ENCODE measurements at places on chromosomes 5 and 9.

DNA sequence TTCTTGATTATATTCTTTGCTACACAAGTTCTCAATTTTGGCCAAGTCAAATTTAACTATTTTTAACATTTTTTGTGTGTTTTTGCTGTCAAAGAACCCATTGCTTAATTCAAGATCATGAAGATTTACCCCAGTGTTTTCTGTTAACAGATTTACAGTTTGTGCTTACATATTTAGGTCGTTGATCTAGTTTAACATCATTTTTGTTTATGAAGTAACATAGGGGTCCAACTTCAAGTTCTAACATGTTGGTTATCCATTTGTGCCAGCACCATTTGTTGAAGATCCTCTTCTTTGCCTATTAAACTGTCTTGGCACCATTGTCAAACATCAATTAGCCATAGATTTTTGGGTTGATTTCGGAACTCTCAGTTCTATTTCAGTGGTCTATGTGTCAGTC lies 71.0 kb downstream of the CCDC192 start:
- no peak for DNase-seq

GRCh38 chr5:177524539-177524900 lies 7.8 kb upstream of the DDX41 start:
- DNase-seq = no peak

- no peak for DNase-seq
Measured at GRCh38 chr5:142688281-142688989, 2.5 kb upstream of the FGF1 start.

DNA sequence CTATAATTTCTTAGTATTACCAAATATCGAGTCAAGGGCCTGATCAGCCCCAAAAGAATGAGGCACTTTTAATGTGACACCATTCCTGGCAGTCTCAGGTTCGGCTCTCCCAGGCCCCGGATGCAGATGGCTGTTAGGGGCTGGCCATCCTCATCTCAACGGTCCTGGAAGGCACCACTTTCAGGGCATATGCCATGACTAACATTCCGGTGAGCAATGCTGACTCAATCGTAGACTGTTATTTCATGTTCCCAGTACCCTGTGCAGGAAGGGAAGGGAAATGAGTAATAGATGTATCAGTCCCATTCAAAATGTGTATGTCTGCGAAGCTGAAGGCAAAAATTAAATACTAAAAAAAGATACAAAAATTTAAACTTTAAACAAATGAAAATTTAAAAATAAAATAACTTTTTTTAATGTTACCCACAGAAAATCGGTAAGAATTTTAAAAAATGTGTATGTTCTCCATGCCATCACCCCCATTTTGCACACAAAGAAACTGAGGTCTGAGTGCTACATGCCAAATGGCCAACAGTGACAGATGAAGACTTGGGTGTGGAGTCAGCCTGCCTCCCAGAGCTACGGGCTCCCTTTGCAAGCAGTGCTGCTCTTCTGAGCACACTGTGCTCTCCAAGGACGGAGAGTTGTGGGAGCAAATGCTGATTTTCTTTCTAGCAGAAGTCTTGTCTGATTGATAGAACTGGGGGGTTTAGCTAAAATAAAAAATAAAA lies 79.0 kb downstream of the GLDC start:
- peak; percentile 80 for DNase-seq

- no peak for DNase-seq
Measured at GRCh38 chr9:17064558-17064957, 70.3 kb upstream of the CNTLN start.

GRCh38 chr9:36855448-36856315 lies 178.4 kb downstream of the PAX5 start:
- DNase-seq = peak; percentile 65

DNA sequence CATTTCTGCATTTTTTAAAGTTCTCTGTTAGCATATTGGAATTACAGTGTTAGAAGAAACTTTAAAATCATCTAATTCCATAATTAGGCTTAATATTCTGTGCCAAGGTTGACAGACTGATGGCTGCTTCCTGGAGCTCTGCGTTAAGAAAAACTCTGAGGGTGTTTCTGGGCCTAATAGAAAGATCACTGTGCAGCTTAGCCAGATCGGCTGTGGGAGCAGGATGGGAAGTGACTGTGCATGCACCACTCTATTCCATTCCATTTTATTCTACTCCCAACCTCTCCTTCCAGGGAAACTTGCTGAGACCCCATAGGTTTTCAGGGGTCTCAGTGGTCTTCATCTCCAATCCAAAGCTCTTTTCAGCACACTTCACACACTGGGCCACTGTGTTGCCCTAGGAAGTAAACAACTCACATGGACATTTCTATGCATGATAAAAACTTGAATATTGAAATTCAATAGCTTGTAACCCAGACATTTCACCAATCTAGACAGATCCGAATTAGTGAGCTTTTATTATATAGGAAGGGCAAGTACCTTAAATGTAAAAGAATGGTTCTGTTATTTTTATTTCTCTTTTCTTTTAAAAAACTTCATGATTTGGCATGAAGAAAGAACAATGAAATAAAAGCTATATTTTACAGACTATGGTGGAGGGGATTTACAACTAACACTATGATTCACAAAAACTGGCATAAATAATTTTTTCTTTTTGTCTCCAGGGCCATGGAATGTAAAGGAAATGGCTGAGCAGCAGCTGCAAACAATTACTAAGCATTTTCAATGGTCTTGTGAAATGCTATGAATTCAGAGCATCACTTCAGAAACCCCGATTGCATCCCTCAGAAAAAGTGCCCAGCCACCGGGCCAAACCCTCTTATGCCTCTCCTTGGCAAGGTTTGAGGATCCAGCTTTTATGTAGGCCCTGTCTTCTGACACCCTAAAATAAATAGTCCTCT lies 51.4 kb upstream of the DAB2 start:
- DNase-seq = no peak

- DNase-seq = no peak
Measured at GRCh38 chr5:142065273-142065672, 43.3 kb upstream of the NDFIP1 start.

DNA sequence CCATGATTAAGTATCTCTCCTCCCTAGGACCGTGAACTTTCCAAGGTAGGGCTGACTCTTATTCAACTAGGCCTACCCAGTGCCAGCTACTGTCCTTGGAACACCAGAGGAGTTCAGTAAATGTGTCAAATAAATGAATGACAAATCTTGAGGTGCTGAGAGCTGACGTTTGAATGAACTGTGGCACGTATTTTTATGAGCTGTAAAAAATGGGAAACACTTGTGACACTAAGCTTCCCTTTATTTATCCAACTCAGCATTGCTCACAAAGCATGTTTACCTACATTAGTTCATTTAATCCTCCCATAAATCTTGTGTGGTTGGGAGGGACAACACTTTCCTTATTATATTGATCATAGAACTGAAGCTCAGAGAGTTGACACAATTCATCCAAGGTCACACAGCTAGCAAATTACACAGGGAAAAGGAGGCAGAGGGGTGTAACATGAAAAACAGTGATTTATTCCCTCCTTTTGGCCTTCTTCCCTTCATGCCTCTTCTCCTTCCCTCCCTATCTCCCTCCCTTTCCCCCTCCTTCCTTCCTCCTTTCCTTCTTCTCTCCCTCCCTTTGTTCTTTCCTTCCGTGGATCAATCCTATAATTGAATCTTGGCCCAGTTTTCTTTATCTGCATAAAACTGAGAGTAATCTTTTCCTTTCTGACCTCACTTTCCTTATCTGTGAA lies 412.6 kb downstream of the DMRT2 start:
- no peak for DNase-seq

- no peak for DNase-seq
Measured at GRCh38 chr9:37184905-37185867, 64.8 kb downstream of the ZCCHC7 start.

Data from activated CD4-positive, alpha-beta memory T cell treated with anti-CD3 and anti-CD28 coated beads for 36 hours (primary cell).